ENCODE measurements at places on chromosomes 13 and 19.

- DNase-seq = no peak
These were observed 260.9 kb downstream of the MTUS2 start for GRCh38 chr13:29081036-29081435.

DNA sequence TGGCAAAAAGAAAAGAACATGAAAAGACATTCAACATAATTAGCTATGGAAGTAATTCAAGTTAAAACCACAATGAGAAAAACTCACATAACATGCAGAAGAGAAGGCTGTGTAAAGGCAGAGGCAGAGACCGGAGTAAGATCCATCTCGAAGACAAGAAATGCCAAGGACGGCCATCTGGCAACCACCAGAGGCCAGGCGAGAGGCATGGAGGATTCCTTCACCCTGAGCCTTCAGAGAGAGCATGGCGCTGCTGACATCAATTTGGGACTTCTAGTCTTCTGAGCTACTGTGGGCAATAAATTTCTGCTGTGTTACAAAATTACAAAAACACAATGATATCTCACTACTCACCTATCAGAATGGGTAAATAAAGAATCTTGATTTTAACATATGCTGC is 381.0 kb downstream of the TSHZ3 start:
- DNase-seq = no peak

DNA sequence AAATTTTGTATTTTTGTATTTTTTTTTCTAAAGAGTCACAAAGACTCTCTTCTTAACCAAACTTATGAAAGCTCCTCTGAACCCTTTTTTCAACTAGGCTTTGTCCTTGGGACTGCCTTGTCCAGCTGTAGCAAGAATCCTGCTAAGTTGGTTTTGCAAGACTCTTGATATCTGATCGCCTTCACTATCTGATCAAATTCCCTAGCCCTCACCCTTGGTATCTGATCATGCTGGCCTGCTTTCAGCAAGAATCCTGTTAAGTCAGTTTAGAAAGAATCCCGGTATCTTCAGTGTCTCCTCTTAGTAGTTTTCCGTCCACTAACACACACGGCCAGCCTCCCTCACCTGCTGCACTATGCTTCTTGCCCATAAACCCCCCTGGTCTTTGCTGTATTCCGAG is 1.9 kb upstream of the SIGLEC5 start:
- no peak for DNase-seq

- DNase-seq = no peak
These were observed 93.3 kb upstream of the ZNF536 start for GRCh38 chr19:30278882-30279254.

- DNase-seq = no peak
These were observed 222.5 kb downstream of the OXGR1 start for GRCh38 chr13:96771486-96772367.

DNA sequence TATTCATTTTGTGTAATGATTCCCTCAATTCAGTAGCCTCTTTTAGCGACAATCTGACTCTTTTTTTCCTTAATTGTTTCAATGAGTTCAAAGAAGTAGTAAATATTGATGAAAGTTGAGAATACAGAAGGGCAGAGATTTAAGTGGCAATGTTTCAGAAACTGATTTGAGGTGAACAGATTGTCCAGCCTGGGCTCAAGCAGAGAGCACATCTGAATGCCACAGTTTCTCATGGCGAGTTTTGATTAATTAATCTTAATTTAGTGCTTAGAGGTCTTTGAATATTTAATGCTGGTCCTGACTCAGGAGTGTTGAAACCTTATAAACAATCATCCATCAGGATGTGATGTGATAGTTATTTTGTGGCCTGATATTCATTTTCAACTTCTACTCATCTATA is 890.7 kb upstream of the SLITRK6 start:
- no peak for DNase-seq

GRCh38 chr19:40717880-40718773 is 1.2 kb downstream of the ITPKC start:
- DNase-seq = peak; percentile 31

- DNase-seq = no peak
These were observed 436.7 kb upstream of the ZNF507 start for GRCh38 chr19:31908496-31909225.

DNA sequence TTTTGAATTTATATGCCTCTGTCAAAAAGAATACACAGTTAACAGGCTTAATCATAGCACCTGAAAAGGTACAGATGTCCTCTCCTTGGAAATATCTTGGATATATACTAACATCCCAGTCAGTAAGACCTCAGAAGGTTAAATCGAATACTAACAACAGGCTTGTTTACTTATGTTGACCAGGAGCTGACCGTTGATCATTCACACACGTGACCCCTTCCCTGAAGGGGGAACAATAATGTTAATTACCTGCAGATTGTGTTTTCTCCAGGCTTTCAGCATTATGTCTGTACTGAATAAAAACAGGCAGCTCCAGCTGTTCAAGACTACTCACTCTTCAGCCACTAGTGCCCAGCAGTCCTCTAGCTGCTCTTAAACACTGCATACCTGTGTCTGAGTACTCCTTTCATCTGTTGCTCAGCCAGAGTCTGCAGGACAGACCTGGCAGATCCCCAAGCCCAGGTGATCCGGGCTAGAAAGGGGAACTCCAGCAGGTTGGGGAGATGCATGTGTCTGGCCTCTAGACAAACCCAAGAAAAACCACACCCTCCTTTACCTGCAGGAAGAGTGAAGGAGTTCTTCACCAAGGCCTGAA is 163.9 kb downstream of the RNF17 start:
- DNase-seq = no peak
